ENCODE measurements at places on chromosomes 12 and 14.

GRCh38 chr14:104001003-104001402 lies 58.7 kb upstream of the RD3L start:
- ATAC-seq = no peak

DNA sequence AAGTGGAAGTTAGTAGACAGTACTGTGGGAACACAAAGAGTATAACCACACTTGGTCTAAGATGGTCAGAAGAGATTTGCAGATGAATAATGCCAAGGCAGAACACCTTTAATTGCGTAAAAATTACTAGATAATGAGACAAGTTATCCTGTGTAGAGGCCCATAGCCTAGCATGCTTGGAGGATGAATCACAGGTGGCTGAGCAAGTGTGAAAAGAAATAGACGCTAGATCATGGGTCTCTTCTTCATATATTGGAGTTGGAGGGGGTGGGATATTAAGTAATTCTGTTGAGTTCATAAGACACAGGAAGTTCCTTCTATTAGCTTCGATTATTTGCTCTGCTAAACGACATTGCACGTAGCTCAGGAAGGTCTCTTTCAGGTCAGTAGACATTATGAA lies 454.3 kb upstream of the LMO3 start:
- ATAC-seq = no peak

DNA sequence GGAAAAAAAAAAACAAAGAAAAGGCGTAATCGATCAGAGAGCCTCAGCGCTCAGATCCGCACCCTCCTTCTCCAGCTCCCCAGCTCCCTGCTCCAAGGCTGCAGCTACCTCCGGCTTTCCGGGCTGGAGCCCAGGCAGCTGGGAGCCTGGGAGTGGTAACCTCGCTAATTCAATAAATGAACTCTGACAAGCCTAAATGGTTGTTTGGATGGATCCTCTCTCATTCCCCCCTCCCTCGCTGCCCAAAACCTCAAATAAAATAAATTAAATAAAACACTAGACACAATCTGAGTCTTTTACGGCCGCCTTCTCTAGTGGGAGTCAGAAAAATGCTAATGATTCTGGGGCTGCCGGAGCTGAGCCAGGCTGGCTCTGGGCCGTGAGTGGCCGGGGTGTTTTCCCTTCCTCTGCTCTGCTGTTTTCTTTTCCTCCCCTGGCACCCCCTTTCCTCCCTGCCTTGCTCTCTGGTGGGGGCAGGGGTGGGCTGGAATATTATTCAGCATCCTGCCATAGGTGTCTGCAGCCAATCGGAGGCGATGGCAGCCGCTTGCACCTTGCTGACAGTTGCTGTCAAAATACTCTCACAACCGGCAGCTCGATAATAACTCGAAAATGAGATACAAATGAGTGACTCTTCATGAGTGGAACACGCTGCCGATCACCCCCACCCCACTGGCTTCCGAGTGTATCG lies 76.1 kb downstream of the RBM19 start:
- no peak for ATAC-seq

DNA sequence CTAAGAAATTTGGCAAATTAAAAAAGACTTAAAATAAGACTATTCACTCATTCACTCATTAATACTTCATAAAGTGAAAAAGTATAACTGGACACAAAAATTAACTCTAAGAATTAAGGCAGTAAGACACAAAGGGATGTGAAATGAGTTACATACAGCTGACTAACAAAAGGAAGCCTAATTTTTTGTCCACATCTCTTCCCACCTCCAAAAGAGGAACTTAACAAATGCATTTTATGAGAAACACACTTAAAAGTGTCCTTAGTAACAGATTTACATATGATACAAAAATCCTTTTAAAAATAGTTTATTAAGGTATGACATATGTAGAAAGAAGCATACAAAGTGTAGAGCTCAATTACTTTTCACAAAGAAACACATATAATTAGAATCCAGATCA lies 88.9 kb downstream of the NUMB start:
- ATAC-seq = no peak

- no peak for ATAC-seq
Measured at GRCh38 chr12:94760786-94761185, 110.4 kb upstream of the TMCC3 start.

- no peak for ATAC-seq
Measured at GRCh38 chr14:52153939-52154338, 85.1 kb upstream of the NID2 start.

GRCh38 chr12:13154027-13154538 lies 42.4 kb upstream of the EMP1 start:
- no peak for ATAC-seq

GRCh38 chr12:57993030-57993429 lies 51.7 kb downstream of the ATP23 start:
- no peak for ATAC-seq

DNA sequence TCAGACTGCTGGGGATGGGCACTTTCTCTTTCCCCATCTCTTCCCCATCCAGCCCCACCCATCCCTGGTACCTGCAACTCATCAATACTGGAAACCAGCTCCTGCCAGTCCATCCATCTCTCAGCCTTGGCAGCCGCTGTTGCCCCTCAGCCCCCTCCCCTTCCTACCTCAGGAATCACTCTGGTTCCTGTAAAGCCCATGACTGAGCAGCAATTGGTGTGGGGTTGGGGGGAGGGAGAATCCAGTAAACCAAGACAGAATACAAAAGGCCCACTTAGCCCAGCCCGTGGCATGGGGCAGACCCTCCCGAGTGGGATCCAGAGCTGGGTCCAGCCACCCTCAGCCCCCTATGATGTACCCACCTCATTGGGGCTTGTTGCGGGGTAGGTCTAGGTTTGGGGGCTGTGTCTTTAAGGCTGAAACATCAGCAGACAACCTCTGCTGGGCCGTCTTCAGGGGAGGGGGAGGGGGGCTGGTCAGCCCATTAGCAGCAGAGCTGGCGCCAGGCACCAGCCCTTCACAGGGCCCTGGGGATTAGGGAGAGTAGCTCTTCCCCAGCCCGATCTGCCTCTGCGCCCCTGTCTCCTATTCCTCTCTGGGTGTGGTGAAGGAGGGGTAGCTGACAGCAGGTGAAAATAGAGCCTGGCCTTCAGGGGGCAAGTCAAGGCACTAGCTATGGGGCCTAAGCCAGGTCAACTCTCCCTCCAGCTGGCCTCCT lies 702 bp upstream of the PRPH start:
- ATAC-seq = no peak

DNA sequence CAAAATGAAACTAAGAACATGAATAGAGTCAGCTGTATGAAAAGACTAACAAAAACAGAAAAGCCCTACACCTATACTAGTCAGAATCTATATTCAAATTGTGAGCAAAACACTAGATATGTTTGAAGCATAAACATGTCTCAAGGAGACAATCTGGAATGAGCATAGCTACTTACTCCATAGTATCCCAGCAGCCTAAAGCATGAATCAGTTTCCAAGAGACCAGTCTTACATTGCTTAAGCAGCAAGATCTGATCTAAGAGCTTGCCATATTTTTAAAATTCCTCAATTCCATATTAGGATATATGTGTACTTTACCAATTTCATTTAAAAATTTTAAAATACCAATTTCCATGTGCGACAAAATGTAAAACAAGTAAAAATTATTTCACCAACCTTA lies 7.7 kb downstream of the CAPS2 start:
- ATAC-seq = no peak

- ATAC-seq = peak; percentile 34
Measured at GRCh38 chr12:93848523-93849101, 171.4 kb downstream of the CRADD start.

- no peak for ATAC-seq
Measured at GRCh38 chr12:39986674-39987073, 119.2 kb downstream of the SLC2A13 start.

DNA sequence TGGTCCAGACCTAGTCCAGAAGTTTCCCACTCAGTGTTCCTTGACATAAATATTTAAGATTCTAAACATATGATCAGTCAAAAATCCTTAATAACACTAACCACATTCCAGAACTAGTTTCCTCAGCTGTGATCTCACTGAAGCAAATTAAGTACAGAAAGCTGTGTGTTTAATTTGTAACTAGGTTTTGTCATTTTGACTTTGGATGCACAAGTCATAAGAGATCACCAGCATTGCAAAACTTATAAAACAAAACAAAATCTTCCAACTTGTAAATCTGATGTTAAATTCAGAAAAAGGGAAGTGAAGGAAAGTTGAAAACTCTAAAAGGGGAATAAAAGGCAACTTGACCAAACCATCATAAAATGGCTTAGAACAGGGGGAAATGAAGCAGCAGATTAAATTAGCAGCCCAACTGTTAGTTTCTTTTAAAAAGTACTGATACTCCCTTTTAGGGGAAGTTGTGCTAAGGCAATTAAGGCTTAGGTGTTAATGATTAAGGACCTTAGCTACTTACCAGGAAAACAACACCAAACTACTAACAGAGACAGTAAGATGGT lies 56.6 kb downstream of the SH2B3 start:
- ATAC-seq = no peak

DNA sequence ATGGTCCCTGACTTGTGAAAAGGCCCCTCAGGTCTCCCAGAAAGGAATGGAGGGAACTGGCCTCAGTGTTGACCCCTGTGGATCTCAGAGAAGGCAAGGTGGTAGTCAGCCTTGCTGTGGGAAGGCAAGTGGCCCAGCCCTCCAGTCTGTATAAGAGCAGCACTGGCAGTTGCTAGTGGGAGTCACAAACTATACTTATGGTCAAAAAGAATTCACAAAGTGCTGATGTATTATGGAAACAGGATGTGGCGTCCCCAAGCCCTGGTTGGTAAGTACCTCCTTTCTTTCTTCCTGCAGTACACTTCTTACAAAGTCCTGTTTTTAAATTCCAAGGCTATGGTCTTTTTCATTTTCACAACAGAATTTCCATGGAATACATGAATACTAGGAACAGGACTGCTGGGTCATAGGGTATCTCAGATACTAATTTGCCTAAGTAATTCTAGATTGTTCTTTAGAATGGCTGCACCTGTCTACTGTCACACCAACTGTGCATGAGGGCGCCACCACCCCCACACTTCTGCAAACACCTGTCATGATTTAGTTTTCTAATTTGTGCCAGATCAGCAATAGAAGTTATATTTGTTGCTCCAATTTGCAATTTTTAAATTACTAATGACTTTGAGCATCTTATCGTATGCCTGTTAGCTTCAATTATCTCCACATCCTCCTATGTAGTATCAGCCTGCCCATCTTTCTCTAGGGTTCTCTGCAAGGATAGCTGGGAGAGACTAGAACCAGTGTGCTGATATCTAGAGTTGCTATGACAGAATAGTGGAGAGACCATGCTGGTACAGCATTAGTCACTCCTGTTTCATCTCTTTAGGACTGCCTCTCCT lies 40.7 kb upstream of the TMEM263 start:
- no peak for ATAC-seq

DNA sequence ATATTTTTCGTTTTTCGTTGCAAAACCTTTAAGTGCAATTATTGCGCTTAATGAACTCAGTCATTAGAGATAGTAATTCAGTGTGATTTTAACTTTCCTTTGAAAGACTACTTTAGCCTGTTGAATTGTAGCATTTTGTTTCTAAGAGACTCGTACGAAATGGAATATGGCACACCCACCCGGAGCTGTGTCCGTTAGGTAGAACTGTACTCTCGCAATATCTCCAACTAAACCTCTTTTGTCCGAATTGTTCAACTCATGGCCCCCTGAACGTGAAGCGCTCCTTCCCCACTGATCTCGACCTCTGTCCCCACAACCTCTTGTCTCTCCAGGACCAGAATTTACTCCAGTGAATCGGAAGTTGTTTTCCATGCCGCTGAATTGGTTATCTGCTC lies 800 bp downstream of the PCNX4 start:
- ATAC-seq = no peak

DNA sequence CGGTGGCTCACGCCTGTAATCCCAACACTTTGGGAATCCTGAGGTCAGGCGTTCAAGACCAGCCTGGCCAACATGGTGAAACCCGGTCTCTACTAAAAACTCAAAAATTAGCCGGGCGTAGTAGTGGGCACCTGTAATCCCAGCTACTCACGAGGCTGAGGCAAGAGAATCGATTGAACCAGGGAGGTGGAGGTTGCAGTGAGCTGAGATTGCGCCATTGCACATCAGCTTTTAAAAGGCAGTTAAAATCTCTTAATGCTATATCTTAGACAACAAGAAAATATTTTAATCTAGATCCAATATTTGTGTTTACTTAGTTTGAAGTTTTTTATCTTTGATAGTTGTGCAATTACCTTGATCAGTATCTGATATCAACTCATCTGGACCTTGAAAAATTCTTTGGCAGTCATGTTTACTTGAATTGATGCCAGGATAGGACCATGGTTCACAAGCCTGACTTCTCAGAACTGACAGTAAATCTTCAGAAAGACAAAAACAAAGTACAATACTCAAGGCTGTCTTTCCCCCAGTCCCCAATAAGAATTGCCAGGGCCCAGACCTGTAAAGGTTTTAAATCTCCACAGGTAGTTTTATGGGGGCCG lies 135.0 kb upstream of the AEBP2 start:
- ATAC-seq = no peak

All from gastroesophageal sphincter (tissue), 4 donors.